ENCODE measurements at places on chromosomes 6 and 20. TPM values are rescaled to one million over a fixed set of nuclear protein-coding genes. Genes with fewer than 3 reads are reported as not detected.

- DNase-seq = no peak
These were observed 232.6 kb upstream of the CDYL start for GRCh38 chr6:4543596-4543995.

DNA sequence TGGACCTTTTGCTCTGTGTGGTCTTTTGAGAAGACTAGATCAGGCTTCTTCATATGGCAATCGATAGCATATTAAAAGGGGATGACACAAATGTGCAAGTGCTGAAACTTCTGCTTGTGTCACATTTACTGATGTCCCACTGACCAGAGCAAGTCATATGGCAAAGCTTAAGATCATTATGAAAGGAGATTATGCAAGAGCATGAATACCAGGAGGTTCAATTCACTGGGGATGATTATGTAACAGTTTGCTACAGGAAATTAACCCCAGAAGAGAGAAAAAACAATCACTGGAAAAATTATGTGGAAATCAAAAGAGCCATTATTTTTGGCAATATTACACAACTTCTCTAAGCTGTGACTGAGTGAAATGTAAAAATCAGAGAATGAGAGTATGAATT, 13.7 kb upstream of the PRDM13 start:
- no peak for DNase-seq

GRCh38 chr6:53593001-53593488, 48.1 kb upstream of the GCLC start:
- DNase-seq = no peak

GRCh38 chr20:3970016-3970415, 45.3 kb downstream of the RNF24 start:
- no peak for DNase-seq

DNA sequence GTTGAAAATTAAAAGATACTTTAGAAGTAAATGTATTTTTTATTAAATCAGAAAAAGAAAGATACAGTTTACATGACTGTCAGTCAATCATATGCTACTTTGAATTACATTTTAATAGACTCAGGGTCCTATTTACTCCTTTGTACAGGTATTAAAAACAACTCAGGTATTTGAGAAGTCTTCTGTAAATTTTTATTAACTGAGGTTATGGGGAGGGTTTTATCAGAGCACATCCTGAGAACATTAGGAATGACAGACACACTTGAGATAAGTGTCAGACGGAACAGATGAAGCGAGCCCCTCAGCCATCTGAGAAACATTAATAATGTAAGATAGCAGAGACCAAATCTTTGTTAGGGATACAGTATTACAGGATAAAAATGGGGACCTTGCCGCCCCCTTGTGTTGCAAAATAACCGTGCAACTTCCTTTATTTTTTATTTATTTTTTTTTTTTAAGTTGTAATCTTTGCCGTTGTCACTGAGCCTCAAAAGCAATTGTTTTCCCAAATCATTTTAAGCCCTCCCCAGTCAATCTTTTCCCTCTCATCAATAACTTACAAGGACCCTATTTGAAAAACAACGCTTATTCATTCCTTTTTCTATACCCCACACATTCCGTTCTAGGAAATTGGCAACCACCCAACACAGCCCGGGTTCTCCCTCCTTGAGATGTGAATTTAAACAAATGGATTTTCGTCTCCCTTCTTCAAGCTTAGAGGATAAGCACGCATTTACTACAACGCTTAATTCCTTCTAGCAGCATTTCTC, 126.7 kb downstream of the BCAS1 start:
- no peak for DNase-seq

DNA sequence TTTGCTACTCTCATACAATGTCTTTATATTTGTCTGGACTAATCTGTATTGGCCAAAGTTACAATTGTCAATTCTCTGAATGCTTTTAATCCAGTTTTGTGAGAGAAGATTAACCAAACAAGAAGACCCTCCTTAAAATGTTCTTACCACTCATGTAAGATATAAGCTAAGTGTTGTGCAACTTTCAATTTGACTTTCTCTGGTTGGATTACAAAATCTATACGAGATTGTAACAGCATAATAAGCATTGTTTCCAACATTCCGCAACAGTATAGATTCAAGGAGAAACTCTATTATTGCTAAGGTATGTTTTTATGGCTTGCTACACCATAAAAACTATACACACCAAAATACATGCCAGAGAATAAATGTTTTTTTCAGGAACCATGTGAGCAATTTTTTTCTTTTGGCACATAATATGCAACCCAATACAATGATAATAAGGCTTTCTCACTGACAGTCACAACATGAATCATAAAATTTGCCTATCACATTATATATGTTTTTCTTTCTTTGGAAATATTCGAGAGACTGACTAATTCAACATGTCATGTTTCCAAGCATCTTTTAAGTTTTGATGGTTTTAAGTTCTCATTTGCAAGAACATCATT, 12.2 kb upstream of the TRPC4AP start:
- no peak for DNase-seq

GRCh38 chr6:36805917-36806316, 33.3 kb downstream of the CPNE5 start:
- no peak for DNase-seq

DNA sequence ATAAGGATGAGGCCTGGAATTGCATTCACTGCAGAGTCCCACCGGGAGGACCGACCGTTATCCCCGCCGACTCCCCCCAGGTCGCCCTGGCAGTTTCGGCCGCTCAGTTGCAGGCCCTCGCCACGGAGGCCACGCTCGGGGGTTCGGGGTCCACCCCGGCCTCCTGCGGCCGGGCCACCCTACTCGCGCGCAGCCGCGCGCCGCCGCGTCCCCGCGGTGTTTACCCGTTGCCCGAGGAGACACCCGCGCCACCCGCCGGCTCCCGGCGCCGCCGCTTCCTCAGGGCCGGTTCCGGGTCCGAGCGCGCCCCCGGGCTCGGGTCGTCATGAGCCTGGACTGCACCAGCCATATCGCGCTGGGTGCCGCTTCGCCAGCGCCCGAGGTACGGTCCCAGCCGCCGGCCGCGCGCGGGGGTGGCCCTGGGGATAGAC, at the start of gene CCDC170:
Gene CCDC170, plus strand, starts transcription at position 214 of the 431 bp plus-strand sequence. Its CDS starts 112 bp downstream, at position 326.
- DNase-seq = no peak

GRCh38 chr6:15444881-15445280, 199.0 kb downstream of the JARID2 start:
- DNase-seq = peak; percentile 41

DNA sequence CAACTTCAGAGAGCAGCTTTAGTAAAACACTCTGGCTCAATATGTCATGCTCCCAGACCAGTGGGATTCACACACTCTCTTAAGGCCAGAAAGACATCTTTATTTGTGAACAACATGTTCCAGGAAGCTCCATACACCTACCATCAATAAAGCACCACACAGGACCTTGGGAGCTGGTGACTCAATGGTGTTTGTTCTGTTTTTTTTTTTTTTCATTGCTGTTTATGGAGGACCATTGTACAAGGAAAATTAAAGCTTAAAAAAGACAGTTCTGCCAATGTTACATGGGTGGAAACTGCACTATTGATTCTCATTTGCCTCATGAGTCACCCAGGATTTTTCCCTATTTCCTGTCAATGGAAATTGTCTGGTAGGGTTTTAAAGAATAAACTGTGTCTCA, 36.3 kb upstream of the TENT5A start:
- no peak for DNase-seq

- no peak for DNase-seq
These were observed 441.1 kb downstream of the MEI4 start for GRCh38 chr6:78093906-78094305.

- DNase-seq = no peak
These were observed 9.5 kb upstream of the SIRPB1 start for GRCh38 chr20:1629321-1629720.

DNA sequence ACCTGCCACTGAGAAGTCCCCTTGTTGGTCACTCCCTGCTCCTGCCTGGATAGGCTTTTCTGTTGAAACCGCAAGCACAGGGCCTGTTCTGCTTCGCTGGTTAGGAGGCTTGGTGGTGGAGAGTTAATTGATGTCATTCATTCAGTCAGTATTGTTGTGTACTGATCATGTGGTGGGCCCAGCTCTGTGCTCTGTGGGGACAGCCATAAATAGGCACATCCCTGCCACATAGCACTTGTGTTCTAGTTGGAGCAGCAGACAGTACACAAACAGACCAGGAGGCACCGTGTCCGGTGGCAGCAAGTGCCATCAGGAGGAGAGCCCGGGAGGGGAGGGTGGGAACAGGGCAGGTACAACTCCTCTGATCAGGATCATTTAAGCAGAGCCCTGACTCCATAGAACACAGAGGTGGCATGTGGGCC, 155.2 kb upstream of the INSM1 start:
- DNase-seq = no peak

DNA sequence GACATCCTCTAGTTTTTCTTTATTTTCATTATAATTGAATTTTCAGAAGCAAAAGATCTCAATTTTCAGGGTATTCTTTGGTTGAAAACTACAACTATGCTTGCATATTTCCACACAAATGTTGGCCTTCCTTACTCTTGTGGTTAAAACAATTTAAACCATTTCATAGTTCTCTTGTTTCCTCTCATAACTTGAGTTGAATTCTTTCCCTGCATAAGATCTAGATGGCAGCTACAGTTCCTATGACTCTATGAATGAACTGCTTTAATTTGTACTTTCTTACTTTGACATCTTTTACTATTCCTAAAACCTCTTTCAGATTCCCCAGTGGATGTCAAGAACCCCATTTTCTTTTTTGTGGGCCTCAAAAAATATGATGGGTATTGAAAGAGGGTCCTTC, 564.5 kb downstream of the NKAIN2 start:
- DNase-seq = no peak

DNA sequence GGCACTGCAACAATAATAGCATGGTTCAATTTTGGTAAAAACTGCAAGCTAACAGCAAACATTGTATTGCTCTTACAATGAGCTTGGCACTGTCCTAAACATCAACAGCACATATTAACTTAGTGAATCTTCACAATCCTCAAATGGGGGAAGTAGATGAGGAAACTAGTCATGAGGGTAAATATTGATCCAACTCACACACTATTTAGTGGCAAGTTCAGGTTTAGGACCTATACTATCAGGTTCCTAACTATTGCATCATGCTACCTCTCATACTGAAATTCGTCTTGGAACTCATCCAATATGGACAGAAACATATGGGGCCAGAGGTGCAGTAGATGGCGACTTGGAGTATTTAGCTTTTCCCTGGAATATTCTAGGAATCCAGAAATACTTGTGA, 34.2 kb downstream of the FKBP1C start:
- DNase-seq = no peak

DNA sequence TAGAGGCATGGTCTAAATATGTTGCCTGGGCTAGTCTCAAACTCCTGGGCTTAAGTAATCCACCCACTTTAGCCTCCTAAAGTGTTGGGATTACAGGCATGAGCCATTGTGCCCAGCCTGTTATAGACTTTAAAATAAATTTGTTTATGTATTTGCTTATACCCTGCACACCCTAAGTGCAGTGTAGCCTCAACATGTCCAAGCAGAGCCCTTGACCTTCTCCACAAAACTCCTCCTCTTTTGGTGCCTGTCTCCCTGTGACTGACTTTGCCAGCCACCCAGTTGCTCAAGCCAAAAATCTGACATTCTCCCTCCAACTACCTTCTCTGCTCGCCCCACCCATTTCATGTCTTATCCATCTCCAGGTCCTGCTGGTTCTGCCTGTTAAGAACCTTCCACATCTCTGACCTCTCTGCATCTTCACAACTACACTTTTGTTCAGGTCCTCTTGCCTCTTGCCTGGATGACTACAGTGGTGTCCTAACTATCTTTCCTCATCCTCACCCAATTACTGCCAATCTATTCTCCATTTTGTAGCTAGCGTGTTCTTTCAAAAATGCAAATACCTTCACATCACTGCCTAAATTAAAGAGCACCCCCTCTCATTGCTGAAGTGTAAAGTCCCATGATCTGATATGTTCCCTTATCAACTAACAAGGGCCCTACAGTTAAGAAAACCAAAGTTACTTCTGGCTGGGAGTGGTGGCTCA, 11.2 kb upstream of the KIFC1 start:
- DNase-seq = no peak

DNA sequence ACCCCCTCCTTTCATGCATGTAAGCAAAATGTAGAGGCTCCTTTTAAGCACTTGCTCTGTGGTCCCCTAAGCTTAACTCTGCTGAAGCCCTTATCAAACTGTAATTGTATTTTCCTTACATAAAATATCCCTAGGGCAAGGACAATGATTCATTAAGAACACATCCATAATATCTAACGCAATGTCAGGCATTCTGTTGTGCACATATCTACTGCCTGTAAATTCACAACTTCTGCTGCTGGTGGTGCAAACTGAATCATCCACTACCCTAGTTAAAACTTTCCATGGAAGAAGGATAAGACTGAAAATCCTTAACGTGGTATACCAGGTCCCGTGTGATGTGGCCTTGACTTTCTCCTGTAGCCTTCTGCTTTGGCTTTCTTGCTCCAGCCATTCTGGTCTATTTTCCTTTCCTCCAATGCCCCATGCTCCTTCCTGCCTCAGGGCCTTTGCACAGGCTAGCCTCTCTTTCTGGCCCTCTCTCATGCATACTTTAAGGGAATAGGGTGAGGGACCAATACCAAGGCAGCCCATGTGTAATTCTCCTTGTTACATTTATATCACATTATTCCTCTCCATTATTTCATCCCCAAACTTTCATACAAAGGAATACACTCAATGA, 113.6 kb upstream of the ZFP64 start:
- DNase-seq = no peak

- DNase-seq = peak; percentile 64
These were observed 70.3 kb downstream of the SCAND1 start for GRCh38 chr20:35883778-35884540.

DNA sequence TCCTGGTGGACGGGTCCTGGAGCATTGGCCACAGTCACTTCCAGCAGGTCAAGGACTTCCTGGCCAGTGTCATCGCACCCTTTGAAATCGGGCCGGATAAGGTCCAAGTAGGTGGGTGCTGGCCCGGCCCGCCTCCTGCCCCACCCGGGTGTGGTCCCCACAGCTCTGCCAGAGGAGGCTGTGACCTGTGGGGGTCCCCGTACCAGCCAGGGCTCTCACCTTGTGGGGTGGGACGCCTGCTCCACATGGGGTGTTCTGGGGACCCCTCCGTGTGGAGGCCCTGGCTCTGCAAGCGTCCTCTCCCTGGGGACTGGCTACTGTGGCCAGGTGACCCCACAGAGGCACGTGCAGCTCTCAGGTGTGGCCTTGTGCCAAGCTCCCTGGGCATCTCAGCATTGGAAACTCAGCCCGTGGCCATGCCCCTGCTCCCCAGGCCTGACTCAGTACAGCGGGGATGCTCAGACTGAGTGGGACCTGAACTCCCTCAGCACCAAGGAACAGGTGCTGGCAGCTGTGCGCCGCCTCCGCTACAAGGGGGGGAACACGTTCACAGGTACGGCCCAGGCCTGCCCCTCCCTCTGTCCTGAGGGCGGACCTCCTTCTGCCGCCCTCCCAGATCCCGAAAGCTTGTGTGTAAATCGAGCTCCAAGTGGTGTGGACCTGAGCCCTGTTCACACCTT, 14.7 kb downstream of the COL20A1 start:
- DNase-seq = no peak

- DNase-seq = no peak
These were observed 157.2 kb upstream of the CARMIL1 start for GRCh38 chr6:25122001-25122400.

The APMAP gene
- polyA plus RNA-seq = 97.6 TPM

The EBF4 gene
- 31.8 TPM for polyA plus RNA-seq

The NMBR gene
- polyA plus RNA-seq = 0.14 TPM

The MOG gene
- polyA plus RNA-seq = 0.20 TPM

The NKX2-2 gene
- not detected for polyA plus RNA-seq

The GHRH gene
- not detected for polyA plus RNA-seq

The C4A gene
- polyA plus RNA-seq = 22.4 TPM

The TP53TG5 gene
- 1.2 TPM for polyA plus RNA-seq

The TMC2 gene
- 0.32 TPM for polyA plus RNA-seq

The OR2J1 gene
- polyA plus RNA-seq = not detected

The ZBTB46 gene
- polyA plus RNA-seq = 19.2 TPM

The PHACTR3 gene
- polyA plus RNA-seq = 9.7 TPM

The HLA-DRB5 gene
- polyA plus RNA-seq = 13.3 TPM

The EPHA7 gene
- 42.8 TPM for polyA plus RNA-seq

The STXBP5 gene
- polyA plus RNA-seq = 12.3 TPM

All from renal cortex interstitium (tissue), 15 donors.